Pancreas (tissue), 10 donors: ENCODE measurements at places on chromosomes 5 and 9. TPM values are rescaled to one million over a fixed set of nuclear protein-coding genes. Genes with fewer than 3 reads are reported as not detected.

DNA sequence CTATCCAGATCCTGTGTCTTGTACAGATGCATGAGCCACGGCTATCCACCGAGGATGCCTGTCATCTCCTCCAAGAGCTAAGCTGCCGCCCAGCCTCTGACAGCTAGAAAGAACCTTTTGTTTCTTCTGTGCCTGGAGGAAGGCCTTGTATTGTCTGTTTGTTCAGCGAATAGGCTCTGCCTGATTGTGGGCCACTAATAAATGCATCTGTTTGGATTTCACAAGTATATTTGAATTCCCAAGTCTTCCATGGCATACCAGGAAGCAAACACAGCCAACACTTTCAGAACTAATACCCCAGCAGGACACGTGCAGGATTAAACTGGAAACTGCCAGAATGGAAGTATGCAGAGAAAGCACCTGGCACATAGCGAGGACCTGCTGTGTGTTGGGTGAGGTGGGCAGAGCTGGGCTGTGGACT is 92.7 kb upstream of the NEURL1B start:
- no peak for DNase-seq

- no peak for DNase-seq
Measured at GRCh38 chr5:160931283-160931682, 79.3 kb upstream of the ATP10B start.

DNA sequence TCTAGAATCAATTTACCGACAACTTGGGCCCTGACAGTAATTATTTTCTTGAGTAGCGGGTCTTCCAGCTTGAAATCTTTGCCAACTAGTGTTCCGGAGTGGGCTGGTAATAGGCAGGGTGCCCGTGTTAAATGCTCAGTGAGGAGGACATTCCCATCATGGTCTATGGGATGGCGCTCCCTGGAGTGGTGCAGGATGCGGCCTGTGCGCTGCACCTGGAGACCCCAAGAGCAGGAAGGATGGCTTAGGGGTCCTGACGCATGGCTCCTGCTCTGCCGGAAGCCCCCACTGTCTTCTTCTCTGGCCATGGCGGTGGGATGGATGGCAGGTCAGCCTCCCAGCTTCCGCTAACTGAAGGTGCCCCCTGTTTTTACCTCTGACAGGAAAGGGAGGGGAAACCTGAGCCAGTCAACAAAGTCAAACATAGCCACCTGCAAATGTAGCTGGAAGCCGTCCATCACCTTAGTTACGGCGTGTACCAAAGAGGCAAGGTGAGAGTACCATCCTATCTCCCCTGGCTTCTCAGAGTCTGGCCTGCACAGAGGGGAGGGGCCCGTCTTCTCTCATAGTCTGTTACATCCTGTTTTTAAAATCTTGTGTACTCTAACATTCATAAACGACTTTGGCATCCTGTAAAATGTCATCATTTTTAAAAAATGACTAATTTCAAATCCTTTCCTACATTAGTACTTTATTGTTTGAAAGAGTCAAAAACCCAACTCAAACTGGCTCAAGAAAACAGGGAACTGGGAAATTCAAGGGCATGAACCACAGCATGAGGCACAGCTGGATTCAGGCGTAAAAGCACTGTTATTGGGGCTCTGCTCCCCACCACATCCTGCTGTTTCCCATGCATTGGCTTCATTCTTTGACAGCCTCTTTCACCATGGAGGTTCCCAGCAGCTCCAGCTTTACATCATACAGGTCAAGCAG is 28.5 kb upstream of the UNC5A start:
- no peak for DNase-seq

DNA sequence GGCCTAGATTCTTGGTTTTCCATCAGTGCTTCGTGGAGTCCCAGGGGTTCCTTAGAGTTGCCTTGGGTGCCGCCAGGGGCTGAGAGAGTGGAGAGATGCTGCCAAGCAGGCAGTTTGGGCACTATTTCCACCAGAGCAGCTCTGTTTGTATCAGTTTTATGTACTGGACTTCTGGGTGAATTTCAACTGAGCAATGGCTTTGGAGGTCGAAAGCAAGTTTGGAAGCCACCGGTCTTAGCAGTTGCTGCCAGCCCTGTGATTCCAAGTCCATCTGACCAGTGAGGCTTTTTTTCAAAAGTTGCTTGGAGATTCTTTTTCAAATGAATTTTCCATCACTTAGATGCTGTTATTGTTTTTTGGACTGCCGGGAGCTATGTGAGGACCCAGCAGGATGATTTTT is 68.5 kb downstream of the ANGPTL2 start:
- no peak for DNase-seq

DNA sequence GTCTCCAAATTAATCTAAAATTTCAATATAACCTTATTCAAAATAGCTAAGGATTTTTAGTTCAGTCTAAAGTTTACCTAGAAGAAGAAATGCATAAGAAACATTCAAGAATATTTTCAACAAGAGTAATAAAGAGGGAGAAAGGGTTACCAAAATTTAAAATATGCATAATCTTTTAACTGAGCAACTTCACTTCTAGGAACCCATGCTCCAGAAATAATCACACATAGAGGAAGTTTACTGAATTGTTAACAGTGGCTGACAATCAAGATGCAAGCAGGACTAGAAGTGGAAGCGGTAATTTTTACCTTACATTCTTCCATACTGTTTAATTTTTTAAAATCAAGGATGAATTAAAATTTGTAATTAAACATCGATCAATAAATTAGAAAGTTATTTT is 1.9 kb downstream of the PJA2 start:
- DNase-seq = no peak

- no peak for DNase-seq
Measured at GRCh38 chr5:127870914-127871313, 167.7 kb downstream of the CCDC192 start.

DNA sequence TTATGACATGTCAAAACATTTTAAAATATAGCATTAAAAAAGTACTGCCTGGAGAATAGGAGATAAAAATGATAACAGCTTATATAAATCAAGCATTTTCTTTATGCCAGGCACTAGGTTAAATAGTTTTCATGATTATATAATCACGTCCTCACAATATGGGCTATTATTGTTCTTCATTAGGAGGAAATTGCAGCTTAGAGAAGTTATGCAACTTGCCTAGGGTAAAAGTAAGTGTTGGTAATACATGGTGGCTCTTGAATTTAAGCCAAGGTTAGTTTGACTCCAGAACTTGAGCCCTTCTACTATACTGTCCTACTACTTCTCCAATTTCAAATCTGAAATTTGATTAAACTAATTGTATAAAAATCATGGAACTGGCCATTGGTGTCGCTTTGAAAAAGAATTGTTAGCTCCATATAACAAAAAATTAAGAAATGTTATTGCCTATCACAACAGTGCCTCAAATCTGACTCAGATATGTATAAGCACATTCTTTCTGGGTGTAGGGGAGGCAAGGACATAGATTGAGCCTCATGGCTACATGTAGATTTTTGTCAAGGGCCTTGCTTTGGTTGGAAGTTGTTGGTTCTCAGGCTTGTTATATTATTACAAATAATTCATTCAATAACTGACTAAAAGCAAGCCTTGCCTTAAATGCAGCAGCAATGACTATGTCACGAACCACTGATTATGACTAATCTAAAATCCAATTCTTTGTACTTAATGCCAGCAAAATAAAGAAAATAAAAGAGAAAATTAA is 223.5 kb upstream of the DAB2 start:
- DNase-seq = no peak

DNA sequence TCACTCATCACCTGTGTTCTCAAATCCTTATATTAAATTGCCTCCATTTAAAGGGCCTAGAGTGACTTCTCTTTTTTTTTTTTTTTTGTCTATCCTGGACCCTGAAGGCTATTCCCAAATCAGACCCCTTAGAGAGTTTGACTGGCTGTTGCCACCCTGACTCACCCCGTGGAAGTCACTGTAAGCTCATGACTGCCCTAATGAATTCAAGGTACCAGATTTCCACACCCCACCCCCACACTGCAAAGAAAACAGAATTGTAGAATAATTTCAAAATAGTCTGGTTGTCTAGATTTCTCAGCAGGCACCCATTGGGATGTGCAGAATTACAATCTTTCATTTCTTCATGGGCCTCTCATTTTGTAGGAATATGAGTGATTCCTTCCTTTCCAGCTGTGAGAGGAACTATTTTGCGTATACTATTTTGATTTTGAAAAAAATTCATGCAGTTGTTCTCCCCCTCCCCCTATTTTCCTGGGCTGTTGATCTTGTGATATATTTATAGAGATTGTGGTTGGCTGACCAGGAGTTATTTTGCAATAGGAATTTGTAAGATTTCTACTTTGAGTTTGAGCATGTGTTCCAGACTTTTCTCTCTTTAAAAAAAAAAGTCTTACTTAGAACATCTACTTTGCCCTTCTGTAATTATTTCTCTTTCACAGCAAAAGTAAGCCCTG is 79.1 kb downstream of the ZNF618 start:
- DNase-seq = no peak

GRCh38 chr9:115264313-115264712 is 146.4 kb upstream of the TNC start:
- DNase-seq = no peak

DNA sequence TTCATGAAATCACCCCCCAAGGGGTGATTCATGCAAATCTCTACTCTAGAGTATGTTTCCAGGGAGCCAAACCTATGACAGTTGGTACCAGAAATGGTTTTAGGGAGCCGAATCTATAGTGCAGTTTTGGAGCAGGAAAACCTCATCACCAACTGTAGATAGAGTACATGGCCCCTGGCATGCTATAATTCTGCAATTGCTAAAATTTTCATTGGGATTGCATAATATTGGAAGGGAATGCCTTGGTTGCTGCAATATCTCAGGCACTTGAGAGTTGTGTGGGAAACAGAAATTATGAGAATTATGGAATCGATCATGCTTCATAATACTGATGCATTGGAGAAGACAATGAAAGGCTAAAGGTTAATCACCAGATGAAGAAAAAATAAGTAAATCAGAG is 148.2 kb upstream of the PLPPR1 start:
- no peak for DNase-seq

DNA sequence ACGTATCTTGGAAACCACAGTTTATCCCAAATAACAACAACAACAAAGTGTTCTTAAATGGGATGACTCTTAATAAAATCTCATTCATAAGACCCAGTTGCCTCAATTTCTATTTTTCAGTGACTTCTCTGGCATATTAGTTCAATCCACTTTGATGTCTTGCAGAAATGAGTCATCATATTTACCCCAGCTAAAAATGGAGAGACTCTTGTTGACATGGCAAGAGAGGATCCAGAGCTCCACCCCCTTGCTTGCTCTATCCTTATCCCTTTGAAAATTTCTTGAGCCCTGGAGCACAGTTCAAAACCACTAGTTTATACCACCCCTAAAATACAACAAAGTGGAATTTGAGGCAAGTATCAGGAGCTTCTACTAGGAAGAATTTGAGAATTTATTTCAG is 20.8 kb downstream of the VCAN start:
- DNase-seq = no peak

GRCh38 chr9:14307989-14308852 is 5.7 kb downstream of the NFIB start:
- DNase-seq = no peak

DNA sequence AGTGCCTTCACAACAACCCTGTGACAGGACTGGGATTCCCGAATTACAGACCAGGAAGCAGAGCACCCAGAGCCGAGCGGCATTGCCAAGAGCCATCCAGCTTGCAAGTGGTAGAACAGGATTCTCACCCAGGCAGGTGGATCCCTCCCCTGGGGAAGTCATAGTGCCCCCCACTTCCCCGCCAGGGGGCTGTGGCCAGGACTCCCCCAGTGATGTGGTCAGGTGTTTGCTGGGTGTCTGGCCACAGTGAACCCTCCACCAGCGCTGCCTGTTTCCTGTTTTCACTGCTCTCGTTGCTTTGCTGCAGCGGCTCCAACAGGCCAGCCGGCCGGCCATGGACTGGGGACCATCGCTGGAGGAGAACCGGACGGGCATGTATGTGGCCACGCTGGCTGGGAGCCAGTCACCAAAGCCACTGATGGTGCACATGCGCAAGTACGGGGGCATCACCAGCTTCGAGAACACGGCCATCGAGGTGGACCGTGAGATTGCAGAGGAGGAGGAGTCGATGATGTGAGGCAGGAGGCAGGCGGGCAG is 19.3 kb downstream of the SLC6A7 start:
- DNase-seq = no peak

- DNase-seq = no peak
Measured at GRCh38 chr9:124716808-124717207, 54.3 kb downstream of the NR6A1 start.

DNA sequence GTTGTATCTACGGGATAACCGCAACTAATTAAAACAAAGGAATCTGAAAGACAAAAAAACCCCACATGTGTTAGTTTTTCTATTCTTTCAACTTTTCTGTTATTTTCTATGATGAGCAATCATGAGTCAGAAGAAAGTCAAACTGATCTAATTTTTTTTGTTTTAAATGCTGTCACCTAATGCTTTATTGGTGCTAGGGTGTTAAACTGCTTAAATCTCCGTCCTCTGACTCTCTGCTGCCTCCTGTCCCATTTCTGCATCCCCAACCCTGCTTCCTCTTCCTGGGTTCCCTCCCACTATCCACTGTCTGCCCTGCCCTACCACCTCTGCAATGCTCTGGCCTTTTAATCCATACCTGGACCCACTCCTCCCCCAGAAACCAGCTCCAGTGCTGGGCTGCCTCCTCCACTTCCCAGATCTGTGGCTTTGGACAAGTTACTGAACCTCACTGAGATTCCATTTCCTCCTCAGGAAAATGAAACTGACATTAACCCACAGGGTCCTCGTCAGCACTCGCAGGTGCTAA is 15.7 kb downstream of the PTPN3 start:
- no peak for DNase-seq

- no peak for DNase-seq
Measured at GRCh38 chr5:140801494-140801841, 611 bp downstream of the PCDHA3 start.

DNA sequence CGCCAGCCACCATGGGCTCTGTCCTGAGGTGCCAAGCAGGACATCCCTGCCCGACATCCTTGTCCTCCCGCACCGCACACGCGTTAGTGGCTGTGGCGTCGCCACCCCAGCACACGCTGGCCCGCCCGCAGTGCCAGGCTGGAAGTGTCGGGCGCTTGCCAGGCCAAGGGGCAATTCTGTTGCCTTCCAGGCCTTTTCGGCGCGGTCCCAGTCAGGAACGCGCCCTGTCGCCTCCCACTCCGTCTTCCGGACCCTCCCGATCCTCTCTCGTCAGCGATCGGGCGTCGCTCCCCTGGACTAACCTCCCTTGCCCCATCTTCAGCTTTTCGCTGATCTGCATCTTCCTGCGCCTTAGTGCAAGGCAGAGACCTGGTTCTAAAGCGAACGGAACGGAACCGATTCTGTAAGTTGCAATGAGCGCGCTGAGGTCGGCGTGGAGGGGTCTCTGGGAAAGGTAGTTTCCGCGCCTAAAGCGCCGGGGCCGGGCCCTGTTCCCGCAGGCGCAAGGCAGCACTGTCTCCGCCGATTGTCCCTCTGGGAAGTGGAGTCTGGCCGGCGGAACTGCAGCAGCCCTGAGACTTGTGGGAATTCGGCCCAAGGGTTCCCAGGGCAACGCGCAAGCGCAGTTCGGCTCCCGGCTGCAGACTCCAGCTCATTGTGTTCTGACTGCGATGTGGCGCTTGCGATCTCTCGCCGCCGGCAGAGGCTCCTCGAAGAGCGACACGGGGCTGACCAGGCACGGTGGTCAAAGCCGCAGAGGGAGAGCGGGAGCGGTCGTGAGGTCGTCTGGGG is at the start of gene ZNF454:
Gene ZNF454 (plus strand): TSS at position 630 of the 792 bp plus-strand sequence. CDS start 1,594 bp downstream, outside the sequence.
- peak; percentile 97 for DNase-seq

GRCh38 chr9:69933445-69933844 is 110.2 kb upstream of the MAMDC2 start:
- no peak for DNase-seq

CTXN3 gene
- not detected for polyA plus RNA-seq

CCL27 gene
- not detected for polyA plus RNA-seq

ANKH gene
- polyA plus RNA-seq = 36.0 TPM

C5orf15 gene
- 35.4 TPM for polyA plus RNA-seq
